Esophagus squamous epithelium (tissue), 5 donors: ENCODE measurements at places on chromosomes 1 and 21. TPM values are rescaled to one million over a fixed set of nuclear protein-coding genes. Genes with fewer than 3 reads are reported as not detected.
A peak's percentile ranks its signal among the peaks of the same experiment; 100 is the strongest.

GRCh38 chr1:32390904-32391870, 3.1 kb downstream of the BSDC1 start:
- no peak for DNase-seq
- no peak overlapping the region for H3K27ac ChIP-seq
- H3K4me3 ChIP-seq, result no peak overlapping the region
- no peaks in the 10 kb centered on the region for H3K27me3 ChIP-seq

GRCh38 chr1:165842671-165843129, 15.3 kb downstream of the UCK2 start:
- no peak overlapping the region for H3K4me3 ChIP-seq
- H3K4me1 ChIP-seq, result peaks cover 3% of the 10 kb centered on the region
- H3K36me3 ChIP-seq, result no peaks in the 10 kb centered on the region
- no peaks in the 10 kb centered on the region for H3K27me3 ChIP-seq
- no peak for DNase-seq
- H3K27ac ChIP-seq, result no peak overlapping the region

OR10Z1 gene
- total RNA-seq, result not detected

IL22RA1 gene
- total RNA-seq, result 3.6 TPM

GRCh38 chr1:231201375-231201978, 39.5 kb upstream of the GNPAT start:
- H3K27ac ChIP-seq, result no peak overlapping the region
- no peak overlapping the region for H3K4me3 ChIP-seq
- no peaks in the 10 kb centered on the region for H3K4me1 ChIP-seq
- DNase-seq, result no peak
- H3K36me3 ChIP-seq, result no peaks in the 10 kb centered on the region

DNA sequence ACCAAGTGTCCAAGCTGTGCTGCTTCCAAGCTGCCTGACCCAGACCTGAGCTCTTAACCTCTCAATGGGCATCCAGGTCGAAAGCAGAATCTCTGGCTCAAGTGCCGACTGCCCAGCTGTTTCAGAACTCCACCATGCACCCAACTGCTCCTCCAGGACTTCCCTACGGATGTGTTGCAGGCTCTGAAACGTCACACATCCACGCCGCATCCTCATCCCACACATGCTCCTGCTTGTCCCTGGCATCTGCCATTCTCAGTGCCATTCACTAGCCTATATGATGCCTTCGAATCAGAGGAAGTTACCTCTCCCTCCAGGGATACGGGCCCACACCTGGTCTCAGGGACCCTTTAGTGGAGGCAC, 11.2 kb downstream of the PDZK1IP1 start:
- peaks cover 7% of the 10 kb centered on the region for H3K4me1 ChIP-seq
- no peaks in the 10 kb centered on the region for H3K27me3 ChIP-seq
- DNase-seq, result no peak
- H3K36me3 ChIP-seq, result no peaks in the 10 kb centered on the region
- no peak overlapping the region for H3K4me3 ChIP-seq
- no peak overlapping the region for H3K27ac ChIP-seq

DNA sequence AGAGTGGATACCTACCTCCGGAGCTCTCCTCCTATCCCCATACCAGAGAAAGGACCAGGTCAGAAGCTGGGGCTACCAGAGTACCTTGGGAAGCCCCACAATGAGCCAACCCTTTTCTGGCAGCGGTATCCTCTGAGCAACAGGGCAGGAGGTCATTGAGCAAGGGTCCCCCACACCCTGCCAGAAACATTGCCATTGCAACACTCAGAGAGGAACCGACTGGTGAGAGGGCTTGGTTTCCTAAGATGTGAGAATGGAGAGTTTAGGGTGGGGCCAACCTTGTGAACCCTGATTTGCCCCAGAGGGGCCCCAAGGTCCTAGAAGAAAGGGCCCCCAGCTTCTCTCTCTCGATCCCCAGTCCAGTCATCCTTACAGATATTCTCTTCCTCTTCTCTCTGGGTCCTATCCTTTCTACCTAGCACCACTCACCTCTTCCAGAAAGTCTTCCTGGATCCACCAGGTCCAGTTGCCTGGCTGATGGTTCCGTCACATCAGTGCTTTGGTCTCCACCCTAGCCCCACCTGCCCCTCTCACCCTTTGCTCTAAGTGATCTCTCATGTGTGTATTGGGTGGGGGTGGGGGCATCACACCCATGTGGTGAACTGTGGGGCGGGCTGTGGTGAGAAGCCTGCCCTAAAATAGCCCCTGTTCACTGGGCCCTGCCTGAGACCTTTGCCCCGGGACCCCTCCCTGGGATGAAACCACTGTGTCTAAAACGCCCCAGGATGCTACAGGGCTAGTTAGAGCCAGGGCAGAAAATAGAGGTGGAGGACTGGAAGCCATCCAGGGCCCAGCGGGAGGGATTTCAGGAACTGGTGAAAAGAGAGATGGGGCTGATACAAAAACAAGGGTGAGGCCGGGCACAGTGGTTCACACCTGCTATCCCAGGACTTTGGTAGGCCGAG, 8.7 kb downstream of the FGR start:
- no peak for DNase-seq
- H3K27ac ChIP-seq, result peak overlapping the region; percentile 62
- peaks cover 41% of the 10 kb centered on the region for H3K4me1 ChIP-seq
- H3K4me3 ChIP-seq, result no peak overlapping the region

GRCh38 chr1:153883223-153883622, 39.5 kb downstream of the GATAD2B start:
- peaks cover 8% of the 10 kb centered on the region for H3K4me1 ChIP-seq
- H3K27ac ChIP-seq, result no peak overlapping the region
- no peaks in the 10 kb centered on the region for H3K27me3 ChIP-seq
- no peak overlapping the region for H3K4me3 ChIP-seq
- DNase-seq, result no peak

HEYL gene
- total RNA-seq, result 0.45 TPM

CCDC27 gene
- not detected for total RNA-seq

- peaks cover 67% of the 10 kb centered on the region for H3K4me1 ChIP-seq
- H3K27ac ChIP-seq, result peak overlapping the region; percentile 75
- peaks cover 6% of the 10 kb centered on the region for H3K36me3 ChIP-seq
- no peak for DNase-seq
- H3K4me3 ChIP-seq, result no peak overlapping the region
Observed at GRCh38 chr1:27438621-27439061, 46.2 kb downstream of the GPR3 start.

DNA sequence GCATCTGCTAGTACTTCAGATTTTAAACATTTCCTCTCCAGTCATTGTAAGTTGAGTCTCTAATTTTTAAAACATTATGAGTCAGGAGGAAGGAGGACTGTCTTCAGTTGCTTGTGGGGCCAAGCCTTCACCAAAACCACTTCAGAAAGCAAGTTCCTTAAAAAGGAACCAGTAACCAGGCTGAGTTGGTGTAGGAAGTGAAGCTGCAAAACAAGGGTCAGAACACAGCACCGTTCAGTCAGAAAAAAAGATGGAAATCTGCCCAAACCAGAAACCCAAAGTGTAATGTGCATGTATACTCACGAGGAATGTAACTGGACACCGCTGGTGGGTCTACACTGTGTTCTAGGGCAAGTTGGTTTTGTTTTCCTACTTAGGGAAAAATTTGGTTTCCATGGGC, 402.1 kb downstream of the SETD4 start:
- H3K36me3 ChIP-seq, result no peaks in the 10 kb centered on the region
- no peak overlapping the region for H3K27ac ChIP-seq
- no peak for DNase-seq
- no peaks in the 10 kb centered on the region for H3K4me1 ChIP-seq
- no peaks in the 10 kb centered on the region for H3K27me3 ChIP-seq

CLCA1 gene
- not detected for total RNA-seq

HSF2BP gene
- total RNA-seq, result not detected

DNA sequence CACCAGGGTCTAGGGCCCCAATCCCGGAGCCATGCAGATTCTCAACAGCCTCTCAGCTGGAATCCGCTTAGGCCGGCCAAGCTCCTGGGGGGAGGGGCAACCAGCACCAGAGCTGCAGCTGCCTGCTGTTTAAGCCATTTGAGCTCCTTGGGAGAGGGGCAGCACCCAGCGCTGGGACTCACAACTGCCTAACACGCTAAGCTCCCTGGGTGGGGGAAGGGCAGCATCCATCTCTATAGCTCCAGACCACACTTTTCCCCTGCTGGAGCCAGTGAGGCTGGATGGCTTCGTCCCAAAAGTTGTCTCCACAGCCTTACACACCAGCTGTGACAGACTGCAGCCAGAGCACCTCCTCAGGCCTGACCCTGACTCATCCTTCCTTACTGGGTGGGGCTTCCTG, 6.9 kb upstream of the PTGFR start:
- H3K4me3 ChIP-seq, result no peak overlapping the region
- H3K4me1 ChIP-seq, result no peaks in the 10 kb centered on the region
- H3K36me3 ChIP-seq, result no peaks in the 10 kb centered on the region
- no peak for DNase-seq

GRCh38 chr1:111948209-111949171, 41.0 kb downstream of the KCND3 start:
- no peaks in the 10 kb centered on the region for H3K27me3 ChIP-seq
- H3K4me3 ChIP-seq, result no peak overlapping the region
- DNase-seq, result no peak
- peak overlapping the region; percentile 72 for H3K27ac ChIP-seq
- no peaks in the 10 kb centered on the region for H3K36me3 ChIP-seq

CACNA1S gene
- total RNA-seq, result not detected

RPE65 gene
- not detected for total RNA-seq

- H3K4me1 ChIP-seq, result no peaks in the 10 kb centered on the region
- no peaks in the 10 kb centered on the region for H3K36me3 ChIP-seq
- no peak overlapping the region for H3K4me3 ChIP-seq
- H3K27me3 ChIP-seq, result peaks cover 11% of the 10 kb centered on the region
- DNase-seq, result no peak
- no peak overlapping the region for H3K27ac ChIP-seq
Observed at GRCh38 chr1:43197343-43198127, 25.4 kb downstream of the CFAP57 start.

GSTM5 gene
- not detected for total RNA-seq

DNA sequence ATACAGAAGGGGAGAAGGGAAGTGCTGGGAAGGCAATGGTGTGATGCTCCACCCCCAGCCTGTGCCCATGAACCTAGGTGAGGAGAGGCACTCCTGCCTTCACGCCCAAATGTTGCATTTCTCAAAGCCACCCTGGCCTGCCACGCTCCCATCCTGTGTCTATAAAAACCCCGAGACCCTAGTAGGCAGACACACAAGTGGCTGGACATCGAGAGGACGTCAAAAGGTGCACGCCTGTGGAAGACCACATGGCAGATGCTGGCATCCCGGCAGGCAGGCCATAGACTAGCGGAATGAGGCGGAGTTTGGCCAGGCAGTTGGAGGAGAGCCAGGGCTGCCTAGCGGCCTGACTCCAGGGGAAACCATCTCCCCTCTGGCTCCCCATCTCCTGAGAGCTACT, 1168.5 kb upstream of the ADGRL2 start:
- no peak overlapping the region for H3K27ac ChIP-seq
- H3K36me3 ChIP-seq, result no peaks in the 10 kb centered on the region
- no peaks in the 10 kb centered on the region for H3K4me1 ChIP-seq
- no peaks in the 10 kb centered on the region for H3K27me3 ChIP-seq
- DNase-seq, result no peak

- H3K36me3 ChIP-seq, result peaks cover 13% of the 10 kb centered on the region
- H3K4me1 ChIP-seq, result peaks cover 2% of the 10 kb centered on the region
- H3K27ac ChIP-seq, result no peak overlapping the region
- DNase-seq, result no peak
Observed at GRCh38 chr1:32949519-32949918, 15.1 kb downstream of the RNF19B start.

DNA sequence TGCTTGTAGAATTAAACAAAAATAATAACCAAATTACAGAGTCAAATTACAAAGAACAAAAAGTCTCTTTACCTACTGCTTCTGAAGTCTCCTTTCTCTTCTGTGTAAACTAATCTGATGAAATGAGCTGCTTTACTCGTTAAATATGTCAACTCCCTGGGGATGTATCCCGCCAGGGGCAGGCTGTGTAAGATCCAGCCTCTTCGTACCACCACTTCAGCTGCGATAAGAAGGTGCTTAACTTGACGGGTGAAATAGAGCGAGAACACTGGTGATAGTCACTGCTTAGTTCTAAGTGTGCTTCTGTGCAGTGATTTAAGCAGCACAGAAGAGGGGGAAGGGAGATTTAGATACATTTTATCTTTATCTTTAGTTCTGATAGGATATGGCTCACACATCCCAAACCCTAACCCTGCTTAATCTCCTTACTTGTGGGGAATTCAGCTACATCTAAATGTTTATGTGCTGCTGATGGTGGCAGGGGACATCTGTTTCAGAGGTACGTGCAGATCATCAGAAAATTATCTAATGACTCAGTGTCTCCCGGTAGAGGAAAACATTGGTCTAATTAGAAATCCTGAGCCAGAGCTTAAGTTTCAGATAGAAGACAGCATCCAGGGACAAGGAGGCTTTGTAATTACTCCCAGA, 46.0 kb downstream of the RHOU start:
- no peaks in the 10 kb centered on the region for H3K27me3 ChIP-seq
- H3K4me1 ChIP-seq, result no peaks in the 10 kb centered on the region
- H3K36me3 ChIP-seq, result no peaks in the 10 kb centered on the region
- H3K27ac ChIP-seq, result no peak overlapping the region
- no peak for DNase-seq
- H3K4me3 ChIP-seq, result no peak overlapping the region

GRCh38 chr1:5200006-5200405, 545.6 kb downstream of the AJAP1 start:
- H3K27ac ChIP-seq, result no peak overlapping the region
- no peaks in the 10 kb centered on the region for H3K36me3 ChIP-seq
- H3K4me3 ChIP-seq, result no peak overlapping the region

- no peak for DNase-seq
- H3K27ac ChIP-seq, result no peak overlapping the region
- no peaks in the 10 kb centered on the region for H3K36me3 ChIP-seq
- no peaks in the 10 kb centered on the region for H3K27me3 ChIP-seq
- no peak overlapping the region for H3K4me3 ChIP-seq
- H3K4me1 ChIP-seq, result no peaks in the 10 kb centered on the region
Observed at GRCh38 chr1:99146129-99146848, 118.0 kb upstream of the PLPPR4 start.

HSPB7 gene
- total RNA-seq, result 3.3 TPM

DNA sequence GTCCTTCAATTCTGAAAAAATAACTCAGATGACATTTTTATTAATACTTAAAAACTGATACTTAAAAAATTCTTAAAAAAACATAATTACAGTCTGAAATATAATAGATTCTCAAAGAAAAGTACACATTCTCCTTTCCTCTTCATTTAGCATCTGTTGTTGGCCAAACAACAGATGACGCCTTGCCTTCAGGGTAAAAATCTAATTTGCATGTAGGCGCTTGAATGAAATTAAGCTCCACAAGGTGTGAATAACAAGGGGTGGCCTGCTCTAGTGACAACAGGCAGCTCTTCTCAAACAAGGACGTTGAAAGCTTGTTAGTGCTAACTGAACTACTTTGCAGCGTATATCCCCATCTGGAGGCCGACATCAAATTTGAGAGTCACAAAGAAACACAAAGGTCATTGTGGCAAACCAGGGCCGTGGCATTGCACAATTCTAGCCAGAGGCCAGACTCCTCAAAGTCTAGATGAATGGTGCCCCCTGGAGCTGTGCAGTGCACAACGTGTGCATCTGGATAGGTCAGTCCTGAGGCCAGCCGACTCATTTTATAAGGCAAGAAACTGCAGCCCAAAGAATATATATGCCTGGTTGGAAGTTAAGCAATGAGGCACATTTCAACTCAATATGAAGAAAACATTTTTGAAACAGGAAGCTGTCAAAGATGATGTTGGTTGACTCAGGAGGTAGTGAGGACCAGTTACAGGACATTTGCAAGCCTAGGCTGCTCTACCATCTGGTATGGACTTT, 459.2 kb upstream of the RUNX1 start:
- no peaks in the 10 kb centered on the region for H3K36me3 ChIP-seq
- H3K4me3 ChIP-seq, result no peak overlapping the region
- H3K4me1 ChIP-seq, result peaks cover 20% of the 10 kb centered on the region
- no peak overlapping the region for H3K27ac ChIP-seq
- H3K27me3 ChIP-seq, result no peaks in the 10 kb centered on the region
